ENCODE measurements at places on chromosomes 3 and 15. TPM values are rescaled to one million over a fixed set of nuclear protein-coding genes. Genes with fewer than 3 reads are reported as not detected.

DNA sequence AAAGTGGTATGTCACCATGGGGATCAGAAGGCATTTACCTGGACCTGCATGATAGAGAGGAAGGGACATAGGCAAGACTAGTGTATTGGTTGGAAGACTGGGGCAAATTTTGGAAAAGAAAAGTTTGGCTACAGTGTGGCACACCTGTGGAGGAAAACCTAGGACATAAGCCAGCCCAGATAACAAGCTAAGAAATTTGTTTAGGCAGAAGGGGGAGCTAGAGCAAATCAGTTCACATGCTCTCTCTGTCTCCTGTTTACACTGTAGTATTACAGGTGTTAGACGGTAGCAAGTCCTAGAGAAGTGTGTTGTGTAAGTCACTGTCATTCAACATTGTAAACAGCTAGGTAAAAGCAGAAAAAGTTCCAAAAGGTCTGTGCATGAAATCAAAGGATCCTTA is 11.9 kb upstream of the ALDH1A2 start:
- no peaks in the 10 kb centered on the region for H3K27me3 ChIP-seq
- no peak overlapping the region for H3K27ac ChIP-seq
- no peak overlapping the region for H3K4me3 ChIP-seq
- DNase-seq = no peak
- no peaks in the 10 kb centered on the region for H3K36me3 ChIP-seq

- no peaks in the 10 kb centered on the region for H3K4me1 ChIP-seq
- no peak for DNase-seq
- H3K27me3 ChIP-seq = no peaks in the 10 kb centered on the region
These were observed 117.9 kb upstream of the CFAP20DC start for GRCh38 chr3:59167756-59168155.

- no peak for DNase-seq
- H3K27me3 ChIP-seq = no peaks in the 10 kb centered on the region
- H3K27ac ChIP-seq = no peak overlapping the region
- H3K36me3 ChIP-seq = no peaks in the 10 kb centered on the region
- H3K4me3 ChIP-seq = no peak overlapping the region
These were observed 60.6 kb downstream of the DPH6 start for GRCh38 chr15:35485411-35485810.

The SAMMSON gene
- total RNA-seq = not detected

GRCh38 chr3:122668930-122669730 is 11.5 kb upstream of the PARP14 start:
- no peak overlapping the region for H3K27ac ChIP-seq
- no peak overlapping the region for H3K4me3 ChIP-seq
- H3K27me3 ChIP-seq = no peaks in the 10 kb centered on the region
- H3K36me3 ChIP-seq = no peaks in the 10 kb centered on the region
- DNase-seq = no peak
- H3K4me1 ChIP-seq = no peaks in the 10 kb centered on the region

The HRG gene
- 0.46 TPM for total RNA-seq

GRCh38 chr3:61493339-61493738 is 68.0 kb upstream of the PTPRG start:
- peaks cover 10% of the 10 kb centered on the region for H3K4me1 ChIP-seq
- H3K4me3 ChIP-seq = no peak overlapping the region
- no peak for DNase-seq
- H3K27me3 ChIP-seq = no peaks in the 10 kb centered on the region
- no peaks in the 10 kb centered on the region for H3K36me3 ChIP-seq
- no peak overlapping the region for H3K27ac ChIP-seq

The HTR3E gene
- total RNA-seq = not detected

GRCh38 chr3:123799544-123800361 is 84.4 kb downstream of the MYLK start:
- H3K27me3 ChIP-seq = no peaks in the 10 kb centered on the region
- no peaks in the 10 kb centered on the region for H3K36me3 ChIP-seq
- no peak for DNase-seq
- H3K4me3 ChIP-seq = no peak overlapping the region
- no peaks in the 10 kb centered on the region for H3K4me1 ChIP-seq

- no peak for DNase-seq
- peaks cover 13% of the 10 kb centered on the region for H3K4me1 ChIP-seq
- no peak overlapping the region for H3K4me3 ChIP-seq
- no peak overlapping the region for H3K27ac ChIP-seq
- peaks cover 9% of the 10 kb centered on the region for H3K36me3 ChIP-seq
These were observed 29.5 kb upstream of the ZNF445 start for GRCh38 chr3:44506961-44507360.

GRCh38 chr3:26636096-26636727 is 13.6 kb downstream of the LRRC3B start:
- DNase-seq = no peak
- H3K36me3 ChIP-seq = no peaks in the 10 kb centered on the region
- H3K27ac ChIP-seq = no peak overlapping the region
- H3K4me3 ChIP-seq = no peak overlapping the region

The MESP2 gene
- total RNA-seq = not detected

DNA sequence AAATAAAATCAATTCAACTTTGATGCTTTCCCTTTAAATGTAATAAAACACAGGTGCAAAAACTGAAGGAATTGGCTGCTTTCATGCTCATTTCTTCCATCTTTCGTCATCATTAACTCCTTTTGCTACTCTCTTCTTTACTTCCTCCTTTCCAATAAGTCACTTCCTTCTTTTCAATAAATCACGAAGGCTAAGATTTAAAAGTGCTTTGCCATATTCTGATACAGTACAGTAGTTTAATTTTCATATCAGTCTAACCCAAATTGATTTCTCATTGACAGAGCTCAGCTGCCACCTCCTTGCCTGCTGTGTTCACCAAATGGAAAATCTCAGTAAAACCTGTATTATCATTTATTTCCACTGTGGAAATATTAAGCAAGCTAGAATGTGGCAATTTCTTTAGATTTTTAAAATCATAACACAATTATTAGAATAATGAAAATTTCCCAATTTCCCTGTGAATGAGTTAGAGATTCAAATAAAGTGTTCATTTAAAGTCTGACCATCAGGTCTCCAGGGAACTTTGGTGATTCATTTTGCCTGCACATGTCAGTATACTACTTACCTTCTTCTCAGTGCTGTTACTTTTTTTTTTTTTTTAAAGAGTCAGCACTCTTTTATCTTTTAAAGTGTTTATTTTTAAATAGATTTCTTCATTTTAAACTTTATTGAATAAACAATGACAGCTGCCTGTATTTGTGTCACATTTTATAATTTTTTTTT is 41.6 kb downstream of the NANOGP8 start:
- no peak overlapping the region for H3K27ac ChIP-seq
- no peak for DNase-seq
- no peaks in the 10 kb centered on the region for H3K4me1 ChIP-seq
- H3K36me3 ChIP-seq = no peaks in the 10 kb centered on the region

GRCh38 chr3:37479981-37480380 is 305.6 kb upstream of the LRRFIP2 start:
- H3K36me3 ChIP-seq = no peaks in the 10 kb centered on the region
- H3K27ac ChIP-seq = no peak overlapping the region
- no peak overlapping the region for H3K4me3 ChIP-seq
- DNase-seq = no peak
- no peaks in the 10 kb centered on the region for H3K27me3 ChIP-seq
- no peaks in the 10 kb centered on the region for H3K4me1 ChIP-seq

The EHD4 gene
- 4.6 TPM for total RNA-seq

- H3K36me3 ChIP-seq = no peaks in the 10 kb centered on the region
- no peak overlapping the region for H3K27ac ChIP-seq
- no peak for DNase-seq
- no peaks in the 10 kb centered on the region for H3K4me1 ChIP-seq
These were observed 302.5 kb upstream of the ATP11B start for GRCh38 chr3:182490596-182491491.

- peaks cover 31% of the 10 kb centered on the region for H3K36me3 ChIP-seq
- H3K4me1 ChIP-seq = peaks cover 31% of the 10 kb centered on the region
- H3K27ac ChIP-seq = peak overlapping the region; percentile 74
- no peaks in the 10 kb centered on the region for H3K27me3 ChIP-seq
- no peak overlapping the region for H3K4me3 ChIP-seq
- DNase-seq = peak; percentile 66
These were observed 16.8 kb downstream of the RFT1 start for GRCh38 chr3:53113293-53114010.

DNA sequence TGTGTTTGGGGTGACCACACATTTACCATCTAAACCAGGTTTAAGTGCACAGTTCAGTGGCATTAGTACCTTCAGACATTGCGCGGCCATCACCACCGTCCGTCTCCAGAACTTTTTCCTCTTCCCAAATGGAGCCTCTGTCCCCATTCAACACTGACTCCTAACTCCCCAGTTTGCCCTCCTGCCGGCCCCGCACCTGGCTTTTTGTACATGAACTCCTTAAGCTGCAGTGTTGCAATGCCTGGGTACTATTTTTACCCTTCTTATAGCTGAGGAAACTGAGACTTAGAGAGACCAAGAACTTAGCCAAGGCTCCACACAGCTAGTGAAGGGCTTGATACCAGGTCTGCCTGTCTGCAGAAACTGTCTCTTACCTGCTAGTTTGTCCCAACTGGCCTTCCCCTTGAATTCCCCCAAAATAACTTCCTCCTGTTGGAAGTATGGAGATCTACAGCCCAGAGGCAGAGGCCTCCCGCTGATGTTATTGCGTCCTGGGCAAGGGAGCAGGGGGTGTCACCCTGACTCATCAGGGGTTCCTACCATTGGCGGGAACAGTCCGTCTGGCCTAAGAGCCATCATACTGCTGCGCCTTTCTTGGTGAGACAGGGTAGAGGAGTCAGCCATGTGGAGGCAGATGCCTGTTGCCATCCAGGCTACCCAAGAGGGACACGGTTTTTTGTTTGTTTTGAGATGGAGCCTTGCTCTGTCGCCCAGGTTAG is 65.6 kb downstream of the GRIP2 start:
- H3K4me3 ChIP-seq = no peak overlapping the region
- H3K27me3 ChIP-seq = no peaks in the 10 kb centered on the region
- no peaks in the 10 kb centered on the region for H3K36me3 ChIP-seq

- H3K4me1 ChIP-seq = no peaks in the 10 kb centered on the region
- no peaks in the 10 kb centered on the region for H3K27me3 ChIP-seq
- H3K36me3 ChIP-seq = no peaks in the 10 kb centered on the region
- no peak overlapping the region for H3K4me3 ChIP-seq
These were observed 75.5 kb upstream of the IQSEC1 start for GRCh38 chr3:13148561-13149329.

DNA sequence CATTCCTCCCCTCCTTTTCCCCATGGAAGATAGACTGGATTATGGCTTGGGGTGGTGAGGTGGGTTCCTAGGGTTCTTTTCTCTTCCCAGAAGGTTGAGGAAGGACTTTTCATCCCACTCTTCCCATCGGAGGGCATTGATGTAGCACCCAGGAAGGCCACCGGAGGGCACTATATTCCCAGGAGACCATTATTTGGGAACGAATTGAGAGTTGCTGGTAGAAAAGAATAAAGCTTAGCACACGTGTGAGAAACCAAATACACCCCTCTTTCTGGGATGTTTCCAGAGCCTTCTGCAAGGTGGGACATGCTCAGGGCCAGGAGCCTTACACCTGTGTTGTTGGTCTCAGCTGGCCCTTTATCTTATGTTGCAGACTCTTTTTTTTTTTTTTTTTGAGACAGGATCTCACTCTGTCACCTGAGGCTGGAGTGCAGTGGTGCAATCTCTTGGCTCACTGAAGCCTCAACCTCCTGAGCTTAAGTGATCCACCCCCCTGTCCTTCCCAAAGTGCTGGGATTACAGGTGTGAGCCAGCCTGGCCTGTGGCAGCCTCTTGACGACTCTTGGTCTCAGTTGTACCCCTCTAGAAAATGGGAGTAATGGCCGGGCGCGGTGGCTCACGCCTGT is 6.3 kb upstream of the CDC25A start:
- no peaks in the 10 kb centered on the region for H3K27me3 ChIP-seq
- no peak overlapping the region for H3K27ac ChIP-seq
- no peaks in the 10 kb centered on the region for H3K4me1 ChIP-seq
- H3K4me3 ChIP-seq = no peak overlapping the region
- DNase-seq = no peak

Measured in gastrocnemius medialis (tissue), 4 donors.